NCI-H2029 (cell line): ENCODE measurements at places on chromosomes 3 and 15.
A peak's percentile ranks its signal among the peaks of the same experiment; 100 is the strongest.

DNA sequence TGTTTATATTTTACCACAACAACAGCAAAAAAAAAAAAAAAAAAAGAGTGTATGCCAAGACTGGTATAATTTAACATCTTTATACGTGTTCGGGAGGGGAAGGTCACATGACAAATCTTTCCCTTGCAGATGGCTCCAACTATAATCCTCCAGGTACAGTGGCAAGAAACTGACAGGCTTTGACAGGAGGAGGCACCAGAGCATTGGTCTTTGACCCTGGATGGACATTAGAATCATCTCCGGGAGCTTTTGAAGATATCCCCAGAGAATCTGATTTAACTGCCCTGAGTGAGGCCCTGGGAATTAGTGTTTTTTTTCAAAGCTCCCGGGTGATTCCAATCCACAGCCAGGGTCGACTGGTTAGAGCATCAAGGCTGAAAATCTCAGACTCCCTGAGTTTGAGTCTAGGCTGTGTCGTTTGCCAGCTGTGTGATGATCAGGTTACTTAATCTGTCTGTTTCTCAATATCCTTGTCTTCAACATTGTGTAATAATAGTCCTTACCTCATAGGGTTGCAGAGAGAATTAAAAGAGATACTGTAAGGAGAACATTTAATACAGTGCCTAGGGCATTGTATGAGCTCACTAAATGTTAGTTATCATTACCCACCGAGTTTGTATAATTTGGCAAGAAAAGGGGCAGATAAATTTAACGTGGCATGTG lies 8.9 kb upstream of the SEMA5B start:
- DNase-seq: no peak

DNA sequence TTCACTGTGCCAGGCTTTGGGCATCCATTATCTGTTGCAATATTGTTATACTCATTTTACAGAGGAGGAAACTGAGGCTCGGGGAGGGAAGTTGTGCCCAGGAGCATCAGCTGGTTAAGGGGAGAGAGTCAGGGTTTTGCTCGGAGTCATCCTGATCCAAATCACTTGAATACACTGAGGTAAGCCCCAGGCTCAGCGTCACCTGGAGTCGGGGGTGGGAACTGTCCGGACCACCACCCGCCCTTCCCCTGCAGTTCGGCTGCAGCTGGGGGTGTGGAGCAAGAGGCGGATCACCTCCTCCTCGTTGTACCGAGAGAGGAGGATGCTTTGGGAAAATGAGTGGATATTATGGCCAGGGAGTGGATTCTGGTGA lies 646 bp downstream of the HRH1 start:
- DNase-seq: no peak

GRCh38 chr15:39059917-39060316 lies 495.3 kb upstream of the RASGRP1 start:
- DNase-seq: no peak

GRCh38 chr15:60635507-60636352 lies 156.8 kb upstream of the ICE2 start:
- DNase-seq: no peak

- DNase-seq: no peak
These were observed 39.5 kb downstream of the BTLA start for GRCh38 chr3:112459750-112460149.

- DNase-seq: no peak
These were observed 1.8 kb upstream of the SNAP23 start for GRCh38 chr15:42493679-42494078.

GRCh38 chr3:63912768-63913588 lies 795 bp upstream of the SCAANT1 start:
- no peak for DNase-seq

GRCh38 chr15:68264282-68264681 lies 13.3 kb upstream of the FEM1B start:
- no peak for DNase-seq

DNA sequence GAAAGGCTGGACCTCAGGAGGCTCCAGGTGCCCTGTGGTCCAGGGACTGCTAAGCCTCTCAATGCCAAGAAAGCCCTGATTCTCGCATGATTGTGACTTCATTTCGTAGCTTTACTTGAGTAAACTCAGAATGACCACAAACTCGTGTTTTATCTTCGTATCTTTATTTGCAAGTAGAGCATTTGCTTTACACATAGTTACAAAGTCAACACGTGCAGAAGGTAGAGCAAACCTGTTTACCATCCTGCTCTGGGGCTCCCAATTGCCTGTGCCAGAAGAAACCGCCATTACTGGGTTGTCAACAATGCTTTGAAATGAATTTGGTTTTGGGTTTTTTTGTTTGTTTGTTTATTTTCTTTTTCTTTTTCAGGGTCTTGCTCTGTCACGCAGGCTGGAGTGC lies 5.8 kb upstream of the MESP1 start:
- no peak for DNase-seq

- no peak for DNase-seq
These were observed 47.2 kb upstream of the IQSEC1 start for GRCh38 chr3:13120289-13120927.

- DNase-seq: no peak
These were observed 57.4 kb downstream of the EEFSEC start for GRCh38 chr3:128210711-128211110.

DNA sequence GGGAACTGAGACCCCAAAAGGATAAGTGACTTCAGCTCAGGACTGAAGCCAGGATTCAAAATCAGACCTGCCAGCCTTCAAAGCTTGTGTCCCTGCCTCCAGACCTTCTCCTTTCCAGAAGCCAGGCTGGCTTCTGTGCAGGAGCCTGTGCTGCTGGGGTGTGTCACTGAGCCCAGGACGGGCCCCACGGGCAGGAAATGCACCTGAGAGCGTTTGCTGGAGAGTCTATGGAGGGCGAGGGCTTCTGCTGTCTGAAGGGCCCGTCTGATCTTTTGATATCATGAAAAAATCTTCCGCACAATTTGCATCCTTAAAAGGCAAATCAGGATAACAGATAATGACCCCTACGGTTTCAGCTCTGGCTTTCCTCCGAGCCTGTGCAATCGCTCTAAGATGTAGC lies 125.4 kb downstream of the FAM43A start:
- DNase-seq: no peak

DNA sequence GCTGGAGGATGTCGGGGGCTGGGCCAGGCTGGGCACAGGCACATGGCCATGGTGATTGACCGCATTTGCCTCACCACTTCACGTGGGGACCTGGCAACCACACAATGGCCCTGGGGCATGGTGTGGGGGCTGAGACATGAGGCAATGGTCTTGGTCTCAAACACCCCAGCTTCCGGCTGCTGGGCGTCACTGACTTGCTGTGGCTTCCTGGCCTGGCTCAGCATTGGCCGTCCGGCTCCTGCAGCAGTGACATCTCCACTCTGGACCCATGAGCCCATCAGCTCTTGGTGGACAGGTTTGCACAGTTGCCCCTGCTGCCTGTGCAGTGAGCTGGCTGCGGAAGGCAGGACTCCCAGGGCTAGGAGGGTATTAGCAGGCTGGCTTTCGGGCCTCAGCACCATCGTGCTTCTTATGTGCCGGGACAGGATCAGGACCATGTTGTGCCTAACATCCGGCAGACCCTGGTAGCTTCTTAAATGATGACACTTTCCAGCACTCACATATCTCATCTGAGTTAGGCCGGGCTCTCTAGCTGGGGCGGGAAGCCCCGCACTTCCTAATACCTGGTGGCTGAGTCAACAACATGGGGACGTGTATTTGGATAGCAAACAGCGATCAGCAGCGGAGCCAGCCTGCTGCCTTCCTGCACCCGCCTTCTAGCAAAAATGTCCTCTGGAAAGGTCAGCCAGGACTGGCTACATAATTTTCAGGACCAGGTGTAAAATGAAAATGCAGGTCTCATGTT lies 34.1 kb downstream of the ZNF710 start:
- peak; percentile 37 for DNase-seq

DNA sequence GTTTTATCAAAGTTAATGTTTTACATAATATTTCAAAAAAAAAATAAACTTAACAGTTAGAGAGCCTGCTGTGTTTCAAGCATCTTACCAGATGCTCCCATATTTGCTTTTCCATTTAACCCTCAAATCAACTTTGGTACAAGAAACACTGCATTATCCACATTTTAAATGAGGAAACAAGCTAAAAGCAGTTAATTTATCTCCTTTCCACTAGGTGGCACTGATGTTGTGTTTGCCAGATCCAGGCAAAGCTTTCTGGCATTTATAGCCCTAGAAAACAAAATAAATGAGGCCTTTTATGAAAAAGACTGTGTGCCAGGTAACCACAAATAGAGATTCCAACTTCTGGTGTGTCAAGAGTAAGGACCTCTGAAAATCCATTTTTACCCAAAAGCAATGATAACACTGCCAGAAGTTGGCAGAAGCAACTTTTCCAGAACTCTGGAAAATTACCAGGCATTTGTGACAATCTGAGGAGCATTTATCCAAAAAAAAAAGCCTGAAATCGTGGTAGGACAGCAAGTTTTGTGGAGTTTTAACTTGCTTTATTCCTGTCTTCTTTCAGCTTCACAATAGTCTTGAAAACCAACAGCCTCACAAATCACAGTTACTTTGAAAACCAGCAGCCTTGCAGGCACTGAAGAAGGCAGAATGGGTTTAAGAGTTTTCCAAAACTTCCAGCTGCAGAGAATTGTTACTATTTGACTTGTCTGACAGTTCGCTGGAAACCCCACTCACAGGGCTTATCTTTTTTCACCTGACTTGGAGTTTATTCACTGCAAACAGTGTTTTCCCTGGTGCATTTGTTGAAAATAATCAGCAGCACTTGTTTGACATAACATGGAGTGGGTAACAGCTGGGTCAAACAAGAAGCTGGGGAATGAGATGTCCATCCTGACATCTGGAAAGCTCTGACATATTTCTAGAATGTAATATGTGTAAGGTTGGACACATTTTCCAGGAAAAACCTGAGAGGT lies 9.2 kb downstream of the FAM162A start:
- DNase-seq: peak; percentile 33

DNA sequence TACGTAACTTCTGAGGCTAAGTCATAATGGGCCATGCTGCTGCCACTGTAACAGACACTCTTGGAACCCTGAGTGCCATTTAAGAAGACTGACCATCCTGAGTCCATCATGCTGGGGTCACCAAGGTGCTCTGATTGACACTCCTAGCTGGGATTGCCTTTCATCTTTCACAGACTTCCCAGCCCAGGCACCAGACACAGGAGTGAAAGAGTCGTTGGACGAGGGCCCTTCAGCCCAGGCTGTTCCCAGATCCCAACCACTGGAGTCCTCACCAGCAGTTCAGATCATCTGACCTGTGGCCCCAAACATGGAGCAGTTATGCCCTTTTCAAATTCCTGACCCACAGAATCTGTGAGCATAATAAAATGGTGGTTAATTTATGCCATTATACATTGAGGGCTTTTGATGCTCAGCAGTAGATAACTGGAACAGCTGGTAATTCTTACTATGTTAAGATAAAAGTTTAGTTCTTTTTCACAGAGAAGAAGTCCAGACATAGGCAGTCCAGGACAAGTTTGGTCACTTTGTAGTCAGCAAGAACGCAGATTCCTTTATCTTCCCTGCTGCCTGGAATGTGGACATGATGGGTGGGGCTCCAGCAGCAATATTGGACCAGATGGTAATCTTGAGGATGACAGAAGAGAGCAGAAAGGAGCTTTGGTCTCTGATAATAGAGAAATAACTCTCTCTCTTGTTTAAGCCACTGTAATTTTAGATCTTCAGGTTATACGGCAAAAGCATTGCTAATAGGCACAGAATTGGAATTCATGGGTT lies 7.3 kb upstream of the EHD4 start:
- DNase-seq: no peak

DNA sequence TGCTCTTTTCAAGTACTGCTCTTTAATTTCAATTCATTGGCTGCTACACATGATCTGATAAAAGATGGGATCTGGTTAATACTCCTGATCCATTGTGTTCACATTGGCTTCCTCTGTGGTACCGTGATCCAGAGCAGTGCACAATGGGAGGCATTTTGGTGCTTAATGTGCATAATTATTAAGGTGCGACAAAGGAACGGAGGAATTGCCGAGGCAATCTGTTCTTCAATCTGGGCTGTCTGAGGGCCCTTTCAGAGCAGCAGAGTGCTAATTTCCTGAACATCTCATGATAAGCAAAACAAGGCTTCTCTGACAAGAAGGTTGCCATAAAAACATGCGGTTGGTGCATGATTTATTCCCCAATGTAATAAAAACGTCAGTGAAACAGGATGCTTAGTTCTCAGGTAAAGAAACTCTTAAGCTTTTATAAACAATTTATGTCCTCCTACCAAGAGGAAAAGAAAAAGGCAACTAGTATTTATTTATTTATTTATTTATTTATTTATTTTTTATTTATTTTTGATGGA lies 64.0 kb upstream of the EPHA3 start:
- no peak for DNase-seq

- no peak for DNase-seq
These were observed 15.7 kb upstream of the RBP1 start for GRCh38 chr3:139555249-139555648.

- DNase-seq: peak; percentile 3
These were observed 10.7 kb upstream of the DHX36 start for GRCh38 chr3:154334973-154335420.

- no peak for DNase-seq
These were observed 140.8 kb downstream of the DIPK2A start for GRCh38 chr3:144112437-144112836.

DNA sequence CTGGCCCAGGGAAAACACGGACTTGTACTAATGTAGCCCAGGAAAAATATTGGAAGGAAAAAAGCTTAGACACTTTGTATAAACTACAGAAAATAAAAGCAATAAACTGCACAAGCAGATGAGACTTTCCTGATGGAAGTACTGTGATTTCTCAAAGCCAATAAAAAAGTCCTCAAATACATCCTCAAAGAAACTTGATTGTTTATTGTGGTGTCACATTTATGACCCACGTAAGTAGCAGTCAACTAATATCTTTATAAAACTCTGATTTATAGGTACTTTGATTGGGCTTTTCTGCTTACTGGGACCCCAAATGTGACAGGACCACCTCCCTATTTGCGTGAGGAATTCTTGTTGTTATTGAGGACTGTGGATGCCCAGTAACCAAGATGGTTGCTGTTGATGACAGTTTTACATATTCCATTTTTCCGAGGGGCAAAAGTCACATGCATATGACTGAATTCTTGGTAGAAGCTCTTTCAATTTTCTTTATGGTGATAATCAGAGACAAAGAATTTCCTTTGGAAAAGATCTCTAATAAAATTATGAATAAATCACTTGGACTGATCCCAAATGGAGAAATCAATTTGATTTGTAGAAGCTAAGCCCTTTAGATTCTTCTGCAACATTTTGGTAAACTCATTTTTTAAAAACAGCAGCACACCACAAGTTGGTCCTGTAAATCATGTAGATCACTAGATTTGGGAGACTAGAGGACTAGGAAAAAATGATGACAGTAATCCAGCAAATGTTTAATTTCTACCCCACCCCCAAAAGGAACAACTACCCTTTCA lies 159.0 kb upstream of the TSC22D2 start:
- no peak for DNase-seq

DNA sequence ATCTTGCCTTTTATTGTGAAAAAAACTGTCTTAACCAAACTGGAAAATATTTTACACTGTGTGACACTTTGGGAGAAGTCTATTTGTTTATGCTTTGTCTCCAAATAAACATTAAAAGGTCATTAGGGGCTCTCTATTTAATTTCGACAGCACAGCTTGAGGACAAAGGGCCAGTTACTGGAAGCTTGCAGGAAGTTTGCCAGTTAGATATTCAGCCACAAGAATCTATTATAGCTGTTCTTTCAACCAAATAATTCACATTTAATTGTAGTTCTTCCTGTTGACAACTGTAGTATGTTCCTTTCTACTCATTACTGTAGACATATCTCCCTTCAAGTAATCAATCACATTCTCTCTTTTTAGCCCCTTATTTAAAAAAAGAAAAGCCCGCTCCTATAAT lies 6.1 kb downstream of the CP start:
- peak; percentile 31 for DNase-seq

- DNase-seq: no peak
These were observed 25.6 kb downstream of the FAM43A start for GRCh38 chr3:194711286-194711685.
